ENCODE measurements at places on chromosomes 4 and X. TPM values are rescaled to one million over a fixed set of nuclear protein-coding genes. Genes with fewer than 3 reads are reported as not detected.
A peak's percentile ranks its signal among the peaks of the same experiment; 100 is the strongest.

GRPR gene
- 0.10 TPM for total RNA-seq

GPR119 gene
- not detected for total RNA-seq

SERTM2 gene
- not detected for total RNA-seq

UGT2B10 gene
- not detected for total RNA-seq

MAOB gene
- not detected for total RNA-seq

EXOC1L gene
- not detected for total RNA-seq

FGFBP2 gene
- total RNA-seq = 6.3 TPM

DNA sequence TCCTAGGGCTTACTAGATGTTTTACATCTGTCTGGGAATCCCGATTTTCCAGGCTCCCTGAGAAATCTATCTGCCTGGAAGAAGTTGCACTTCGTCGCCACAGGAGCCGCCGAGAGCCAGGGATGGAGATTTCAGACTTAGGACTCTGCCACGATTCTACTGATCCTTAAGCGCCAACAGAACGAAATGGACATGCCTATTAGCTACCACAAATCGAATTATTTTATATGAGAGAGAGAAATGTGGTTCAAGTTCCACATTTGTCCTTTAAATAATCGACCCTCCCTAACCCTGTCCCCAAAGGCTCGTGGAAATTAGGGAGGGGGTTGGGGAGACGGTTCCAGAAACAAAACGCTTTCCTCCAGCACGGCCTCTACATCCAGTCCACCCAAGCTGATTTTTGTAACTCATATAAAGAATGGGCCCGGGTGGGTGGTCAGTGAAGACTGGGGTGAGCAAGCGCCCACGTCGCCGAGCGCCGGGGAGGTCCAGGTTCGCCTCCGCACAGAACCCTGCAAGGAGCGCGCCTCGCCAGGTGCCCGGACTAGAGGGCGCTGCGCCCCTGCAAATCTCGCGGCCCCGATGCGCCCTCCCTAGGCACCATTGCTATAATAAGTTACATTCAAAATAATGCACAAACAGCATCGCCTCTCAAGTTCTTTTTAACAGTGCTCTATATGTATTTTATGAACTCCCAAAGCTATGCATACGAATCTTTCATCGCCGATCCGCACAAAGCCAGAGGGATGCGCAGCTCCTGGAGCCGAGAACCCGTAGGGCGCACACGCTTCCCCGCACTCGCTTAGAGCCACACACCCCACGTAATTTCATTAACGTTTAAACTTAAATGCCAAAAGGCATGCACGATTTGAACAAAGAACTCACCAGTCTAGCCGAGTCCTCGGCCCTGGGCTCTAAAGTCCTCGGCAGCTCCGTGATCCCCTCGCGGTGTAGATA, 2.1 kb upstream of the FAT1 start:
- H3K4me1 ChIP-seq = peaks cover 18% of the 10 kb centered on the region
- DNase-seq = no peak

DNA sequence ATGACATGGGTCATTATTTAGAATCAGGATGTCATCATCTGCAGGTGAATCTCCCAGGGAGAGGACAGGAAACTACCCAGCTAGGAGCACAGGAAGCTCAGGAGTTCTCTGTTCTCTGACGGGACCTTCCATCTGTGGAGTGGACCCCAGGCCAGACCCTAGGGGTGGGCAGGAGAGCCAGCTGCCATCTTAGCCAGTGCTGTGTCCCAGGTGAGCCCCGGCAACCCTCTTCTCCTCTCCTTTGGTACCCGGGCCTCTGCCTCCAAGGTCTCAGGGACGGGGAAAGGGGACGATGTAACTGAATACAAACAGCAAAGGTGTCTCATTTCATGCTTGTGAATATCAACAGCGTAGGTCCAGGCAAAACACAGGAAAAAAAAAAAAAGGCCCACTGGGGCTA, 48.5 kb downstream of the C4orf50 start:
- H3K27me3 ChIP-seq = no peaks in the 10 kb centered on the region
- H3K4me1 ChIP-seq = no peaks in the 10 kb centered on the region
- no peak for DNase-seq
- no peaks in the 10 kb centered on the region for H3K36me3 ChIP-seq
- H3K4me3 ChIP-seq = no peak overlapping the region

DNA sequence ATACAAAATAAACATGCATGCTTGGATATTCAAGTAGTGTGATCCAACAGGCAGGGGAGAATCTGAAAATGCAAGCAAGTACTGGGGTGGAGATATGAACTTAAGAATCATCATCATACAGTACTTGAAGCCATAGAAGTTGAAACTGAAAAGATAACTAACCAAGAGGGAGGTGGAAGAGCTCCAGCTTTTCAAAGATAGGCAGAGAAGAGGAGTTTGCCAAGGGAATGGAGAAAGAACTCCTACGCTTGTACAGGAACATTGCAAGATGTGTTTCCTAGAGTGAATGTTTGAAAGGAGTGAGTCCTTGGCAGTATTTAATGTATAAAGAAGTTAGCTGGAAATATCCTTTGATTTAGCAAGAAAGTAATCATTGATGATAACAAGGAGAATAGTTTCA, 106.2 kb upstream of the FRMPD4 start:
- no peak for DNase-seq
- no peaks in the 10 kb centered on the region for H3K27me3 ChIP-seq
- H3K36me3 ChIP-seq = no peaks in the 10 kb centered on the region
- H3K4me3 ChIP-seq = no peak overlapping the region
- H3K27ac ChIP-seq = no peak overlapping the region
- H3K4me1 ChIP-seq = no peaks in the 10 kb centered on the region

GRCh38 chr4:75698162-75698962, 25.2 kb upstream of the G3BP2 start:
- H3K4me1 ChIP-seq = peaks cover 36% of the 10 kb centered on the region
- no peak for DNase-seq
- H3K36me3 ChIP-seq = peaks cover 13% of the 10 kb centered on the region
- H3K4me3 ChIP-seq = peak overlapping the region; percentile 6
- no peaks in the 10 kb centered on the region for H3K27me3 ChIP-seq
- peak overlapping the region; percentile 39 for H3K27ac ChIP-seq

GRCh38 chrX:118513120-118513898, 17.7 kb downstream of the DOCK11 start:
- peaks cover 49% of the 10 kb centered on the region for H3K36me3 ChIP-seq
- peaks cover 28% of the 10 kb centered on the region for H3K4me1 ChIP-seq
- H3K27me3 ChIP-seq = no peaks in the 10 kb centered on the region
- H3K27ac ChIP-seq = no peak overlapping the region
- DNase-seq = no peak

- H3K27ac ChIP-seq = no peak overlapping the region
- H3K27me3 ChIP-seq = peaks cover 2% of the 10 kb centered on the region
- DNase-seq = no peak
- no peaks in the 10 kb centered on the region for H3K36me3 ChIP-seq
- H3K4me1 ChIP-seq = no peaks in the 10 kb centered on the region
Measured at GRCh38 chr4:86100539-86101215, 259.2 kb downstream of the MAPK10 start.

DNA sequence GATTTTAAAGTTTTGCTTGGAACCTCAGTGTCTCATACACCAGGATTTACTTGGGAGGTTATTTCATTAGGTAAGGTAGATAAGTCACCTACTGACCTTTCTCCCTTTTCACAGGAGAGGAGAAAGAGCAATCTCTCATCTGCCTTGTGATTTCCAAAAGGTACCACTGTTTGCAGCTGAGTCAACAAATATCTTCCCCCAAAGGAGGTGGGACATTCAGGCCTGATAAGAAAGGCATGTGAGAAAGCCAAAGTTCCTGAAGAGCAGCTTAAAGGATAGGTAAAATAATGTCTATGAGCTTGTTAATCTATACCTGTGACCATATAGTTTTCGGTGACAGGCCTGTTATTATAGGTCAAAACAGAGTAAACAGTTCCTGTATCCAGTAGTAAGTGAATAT, 45.0 kb downstream of the FAM47B start:
- H3K4me3 ChIP-seq = no peak overlapping the region
- no peaks in the 10 kb centered on the region for H3K27me3 ChIP-seq
- no peak for DNase-seq
- no peaks in the 10 kb centered on the region for H3K36me3 ChIP-seq
- no peak overlapping the region for H3K27ac ChIP-seq

- no peaks in the 10 kb centered on the region for H3K36me3 ChIP-seq
- no peak for DNase-seq
Measured at GRCh38 chr4:15294202-15294601, 133.6 kb upstream of the C1QTNF7 start.

- no peak overlapping the region for H3K4me3 ChIP-seq
- no peak for DNase-seq
Measured at GRCh38 chr4:148453833-148454232, 11.6 kb upstream of the NR3C2 start.

GRCh38 chr4:81353861-81354260, 117.8 kb downstream of the RASGEF1B start:
- no peak overlapping the region for H3K27ac ChIP-seq
- no peak for DNase-seq
- H3K27me3 ChIP-seq = no peaks in the 10 kb centered on the region
